ENCODE measurements at places on chromosomes 13 and 19. TPM values are rescaled to one million over a fixed set of nuclear protein-coding genes. Genes with fewer than 3 reads are reported as not detected.

The CACTIN gene
- total RNA-seq: 31.0 TPM

The SDHAF1 gene
- total RNA-seq: 13.8 TPM

DNA sequence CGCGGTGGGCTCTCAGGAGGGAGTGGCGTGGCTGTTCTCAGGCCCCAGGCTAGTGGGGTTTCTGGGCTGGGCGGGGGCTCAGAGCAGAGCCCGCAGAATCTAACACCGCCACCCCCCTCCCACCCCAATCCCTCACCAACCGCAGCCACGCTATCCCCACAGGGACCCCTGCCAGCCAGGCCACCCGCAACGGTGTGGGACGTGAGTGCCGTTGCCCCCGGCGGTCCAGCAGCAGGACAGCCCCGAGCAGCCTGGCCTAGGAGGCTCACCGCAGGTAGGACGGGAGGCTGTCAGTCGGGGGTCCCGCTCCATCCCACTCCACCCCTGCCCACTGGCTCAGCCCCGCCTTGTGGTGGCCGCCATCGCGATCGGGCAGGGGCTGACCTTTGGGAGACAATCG lies at the start of gene NTN5:
TSS of gene NTN5 (minus strand) at position 24 of the 400 bp plus-strand sequence. CDS start 2,031 bp downstream, outside the sequence.
- no peak for DNase-seq

The SPIB gene
- total RNA-seq: 0.96 TPM

DNA sequence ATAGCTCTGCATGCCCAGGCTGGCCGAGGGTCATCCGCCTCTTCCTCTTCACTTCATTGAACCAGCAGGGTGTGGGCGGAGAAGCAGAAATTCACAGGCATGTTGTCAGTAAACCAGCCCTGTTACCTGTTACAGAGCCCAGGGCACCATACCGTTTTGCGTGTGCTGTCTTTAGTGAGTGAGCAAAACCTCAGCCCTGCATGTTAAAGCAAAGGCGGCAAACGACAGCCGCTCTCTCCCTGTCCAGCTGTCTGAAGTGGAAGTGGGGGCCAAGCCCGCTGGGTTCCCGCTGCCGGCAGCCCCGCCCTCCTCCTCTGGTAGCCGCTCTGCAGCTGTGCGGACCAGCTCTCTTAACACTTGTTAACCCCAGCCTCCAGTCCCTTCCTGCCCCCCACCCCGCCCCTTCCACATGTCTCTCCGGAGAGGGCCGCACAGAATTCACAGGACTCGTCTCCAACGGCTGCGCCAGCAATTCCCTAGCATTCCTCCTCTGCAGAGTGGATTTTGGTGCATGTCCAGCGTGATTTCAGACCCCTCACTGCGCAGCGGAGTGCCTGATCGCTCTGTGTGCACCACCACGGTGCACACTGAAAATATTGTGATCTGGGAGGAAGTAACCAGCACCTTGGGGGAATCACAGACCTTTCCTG lies 12.7 kb downstream of the KLHL26 start:
- peak; percentile 70 for DNase-seq

- no peak for DNase-seq
Observed at GRCh38 chr13:107568181-107568580, 647.2 kb downstream of the LIG4 start.

GRCh38 chr19:8519388-8519787 lies 5.4 kb upstream of the ZNF414 start:
- no peak for DNase-seq

DNA sequence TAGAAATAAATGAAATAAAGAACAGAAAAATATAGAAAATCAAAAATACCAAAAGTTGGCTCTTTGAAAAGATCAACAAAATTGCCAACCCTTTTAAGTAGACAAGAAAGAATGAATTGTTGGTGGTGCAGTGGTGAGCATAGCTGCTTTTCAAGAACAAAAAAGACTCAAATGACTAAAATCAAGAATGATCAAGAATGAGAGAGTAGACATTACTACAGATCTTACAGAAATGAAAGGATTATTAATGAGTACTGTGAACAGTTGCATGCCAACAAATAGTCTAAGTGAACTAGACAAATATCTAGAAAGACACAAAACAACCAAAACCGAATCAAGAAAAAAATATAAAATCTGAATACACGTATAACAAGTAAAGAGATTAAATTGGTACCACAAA lies 53.9 kb downstream of the FNDC3A start:
- DNase-seq: no peak

DNA sequence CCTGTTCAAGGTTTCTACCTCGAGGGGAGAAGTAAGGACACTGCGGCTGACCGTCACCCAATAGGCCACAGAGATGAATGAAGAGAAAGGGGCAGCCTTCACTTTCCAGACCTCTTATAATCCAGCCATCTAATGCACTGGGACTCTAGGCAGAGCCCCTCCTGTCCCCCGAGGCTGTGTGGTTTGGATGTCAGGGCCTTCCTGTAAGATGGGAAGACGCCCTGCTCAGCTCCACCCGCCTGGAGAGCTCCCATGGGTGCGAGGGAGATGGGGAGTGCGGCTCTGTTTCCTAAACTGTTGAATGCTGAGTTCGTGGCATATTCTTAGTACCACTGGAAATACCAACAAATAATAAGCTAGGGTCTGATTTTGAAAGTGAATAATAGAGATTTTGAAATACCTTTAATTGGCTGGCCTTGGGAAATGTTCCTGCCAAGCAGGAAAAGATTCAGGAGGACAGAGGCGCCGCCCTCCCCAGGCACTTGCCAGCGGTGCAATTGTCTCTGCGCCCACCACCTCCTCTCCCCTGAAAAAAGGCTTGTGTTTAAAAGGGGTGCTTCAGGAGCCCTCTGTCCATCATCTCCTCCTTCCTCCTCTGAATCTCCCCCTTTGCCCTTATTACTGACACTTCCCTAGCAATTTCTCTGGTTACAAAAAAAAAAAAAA lies 85.4 kb upstream of the GPR183 start:
- no peak for DNase-seq

- no peak for DNase-seq
Observed at GRCh38 chr19:8093740-8094139, 41.2 kb downstream of the CCL25 start.

DNA sequence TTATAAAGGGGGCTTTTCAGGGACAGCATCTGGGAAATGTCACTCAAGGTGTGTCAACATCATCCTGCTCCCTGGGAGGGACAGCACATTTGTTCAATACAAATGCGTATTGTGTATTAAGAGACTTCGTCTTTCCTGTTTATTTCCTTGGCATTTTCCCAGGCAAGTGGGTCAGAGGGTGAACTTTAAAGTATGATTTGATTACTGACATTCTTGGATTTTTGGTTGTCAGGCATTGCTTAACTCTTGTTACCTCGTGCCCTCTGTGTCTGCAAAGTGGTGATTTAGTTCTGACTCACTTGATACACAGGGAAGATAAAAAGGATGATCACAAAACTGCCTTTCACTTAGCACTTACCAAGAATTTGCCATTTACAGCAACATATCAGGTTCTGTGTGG lies 292.7 kb downstream of the SUCLA2 start:
- DNase-seq: no peak

- no peak for DNase-seq
Observed at GRCh38 chr13:77660841-77661250, 36.6 kb upstream of the SLAIN1 start.

The LMTK3 gene
- total RNA-seq: 5.1 TPM

DNA sequence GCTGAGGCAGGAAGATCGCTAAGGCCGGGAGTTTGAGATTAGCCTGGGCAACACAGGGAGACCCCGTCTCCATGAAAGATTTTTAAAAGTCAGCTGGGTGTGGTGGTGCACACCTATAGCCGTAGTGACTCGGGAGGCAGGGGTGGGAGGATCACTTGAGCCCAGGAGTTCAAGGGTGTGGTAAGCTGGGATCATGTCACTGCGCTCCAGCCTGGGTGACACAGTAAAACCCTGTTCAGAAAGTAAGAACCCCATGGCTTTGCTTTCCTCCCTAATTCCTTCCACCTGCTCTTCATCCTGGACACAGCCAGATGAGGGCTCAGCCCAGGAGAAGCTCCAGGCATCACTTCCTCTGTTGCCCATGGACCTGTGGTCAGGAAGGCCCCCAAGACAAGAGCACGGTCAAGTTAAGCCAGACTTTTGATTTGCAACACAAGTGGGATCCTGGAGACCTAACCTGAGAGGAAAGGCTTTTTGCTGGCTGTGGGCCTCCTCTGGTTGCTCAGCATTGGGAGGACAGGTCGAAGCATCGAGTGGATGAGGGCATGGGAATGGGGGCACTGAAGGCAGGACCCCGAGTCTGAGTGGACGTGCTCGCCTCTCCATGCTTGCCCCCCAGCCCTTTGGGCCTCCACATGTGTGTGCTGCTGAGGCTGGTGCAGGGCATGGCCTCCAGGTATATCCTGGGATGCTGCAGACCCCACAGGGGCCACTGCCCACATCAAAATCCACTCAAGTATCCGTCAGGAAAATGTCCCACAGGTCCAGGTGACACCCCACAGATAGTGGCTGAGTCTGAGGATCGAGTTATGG lies 25.4 kb downstream of the TUBA3C start:
- DNase-seq: no peak

The TTC9B gene
- total RNA-seq: not detected

GRCh38 chr13:44715287-44716230 lies 139.4 kb upstream of the TSC22D1 start:
- no peak for DNase-seq

The ZNF225 gene
- 5.1 TPM for total RNA-seq

GRCh38 chr13:23707674-23708073 lies 137.5 kb downstream of the TNFRSF19 start:
- no peak for DNase-seq

GRCh38 chr19:31421082-31421481 lies 71.8 kb upstream of the TSHZ3 start:
- no peak for DNase-seq

Measured in ureter (tissue), 1 donor.